ENCODE measurements at places on chromosomes 1 and 21. TPM values are rescaled to one million over a fixed set of nuclear protein-coding genes. Genes with fewer than 3 reads are reported as not detected.

The OR10J1 gene
- not detected for total RNA-seq

The TRIM62 gene
- total RNA-seq: 5.7 TPM

The ARHGEF10L gene
- total RNA-seq: 53.4 TPM

The AXDND1 gene
- total RNA-seq: 0.07 TPM

The KDF1 gene
- total RNA-seq: not detected

The KIF26B gene
- total RNA-seq: 27.0 TPM

The AUNIP gene
- 0.30 TPM for total RNA-seq

Data from smooth muscle cell of the pulmonary artery (primary cell).